Stimulated activated CD8-positive, alpha-beta memory T cell treated with anti-CD3 and anti-CD28 coated beads, Interleukin-2, amount 100 ng/mL, for 48 hours (primary cell): ENCODE measurements at places on chromosomes 5 and 9.

GRCh38 chr5:103475629-103476240, 86.9 kb downstream of the NUDT12 start:
- DNase-seq, result no peak

DNA sequence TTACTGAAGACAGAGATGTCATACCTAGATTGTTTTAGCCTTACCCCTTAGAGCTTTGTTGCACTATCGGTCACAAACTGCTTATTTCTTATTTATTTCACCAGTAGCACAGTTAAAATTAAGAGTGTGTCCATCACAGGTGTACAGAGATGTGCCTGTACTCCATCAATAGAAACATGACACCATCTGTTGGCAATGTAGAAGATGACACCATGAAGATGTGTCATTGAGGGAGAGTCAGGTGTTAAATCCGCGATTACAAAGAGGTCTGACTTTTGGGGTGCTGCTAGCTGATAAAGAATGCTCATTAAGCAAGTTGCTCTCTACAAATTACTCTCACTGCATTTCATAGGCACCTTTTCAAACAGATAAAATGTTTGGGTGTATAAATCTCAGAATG, 164.4 kb downstream of the SMARCA2 start:
- DNase-seq, result no peak

- DNase-seq, result no peak
These were observed 15.5 kb downstream of the SLC44A1 start for GRCh38 chr9:105259731-105260612.

DNA sequence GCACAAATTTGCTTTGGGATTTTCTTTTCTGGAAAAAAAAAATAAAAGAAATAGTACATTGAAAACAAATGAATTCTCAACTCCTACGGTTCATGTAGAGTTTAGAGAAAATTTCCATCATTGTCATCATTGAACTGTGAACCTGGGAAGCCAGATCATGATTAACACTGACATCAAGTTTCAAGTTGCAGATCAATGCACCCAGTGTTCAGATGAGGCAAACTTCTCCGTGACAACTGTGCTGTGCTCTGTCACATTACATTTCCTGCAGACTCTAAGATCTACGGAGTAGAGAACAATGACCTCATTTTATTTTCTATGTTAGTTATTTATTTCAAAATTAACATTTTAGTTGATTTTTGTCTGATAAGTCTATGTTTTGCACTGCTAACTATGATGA, 99.7 kb downstream of the MAP1B start:
- no peak for DNase-seq

DNA sequence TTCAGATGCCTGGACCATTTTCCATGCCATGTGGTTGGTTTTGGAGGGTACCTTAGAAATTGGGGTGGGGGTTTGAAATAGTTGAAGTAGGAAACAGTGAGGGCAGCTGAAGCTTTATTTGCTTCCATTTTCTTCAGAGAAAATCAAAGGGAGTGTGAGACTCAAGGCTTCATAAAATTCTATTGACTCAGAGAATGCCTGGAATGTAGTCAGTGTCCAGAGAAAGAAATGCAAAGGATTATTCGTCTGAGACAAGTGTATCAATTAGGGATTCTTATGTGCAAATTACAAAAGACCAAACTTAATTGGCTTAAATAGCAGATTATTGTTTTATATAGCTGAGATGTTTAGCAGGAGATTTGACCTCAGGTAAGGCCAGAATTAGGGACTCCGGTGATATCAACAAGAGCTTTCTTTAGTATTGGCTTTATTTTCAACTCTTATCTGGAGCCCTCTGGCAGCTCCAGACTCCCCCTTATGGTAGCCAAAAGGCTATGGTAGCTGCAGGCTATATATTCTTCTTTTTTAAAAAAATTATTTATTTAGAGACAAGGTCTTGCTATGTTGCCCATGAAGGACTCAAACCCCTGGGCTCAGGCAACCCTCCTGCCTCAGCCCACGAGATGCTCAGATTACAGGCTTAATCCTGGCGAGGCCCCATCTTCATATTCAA, 38.9 kb downstream of the PTTG1 start:
- no peak for DNase-seq

GRCh38 chr9:86285261-86285660, 2.9 kb upstream of the ISCA1 start:
- DNase-seq, result no peak

DNA sequence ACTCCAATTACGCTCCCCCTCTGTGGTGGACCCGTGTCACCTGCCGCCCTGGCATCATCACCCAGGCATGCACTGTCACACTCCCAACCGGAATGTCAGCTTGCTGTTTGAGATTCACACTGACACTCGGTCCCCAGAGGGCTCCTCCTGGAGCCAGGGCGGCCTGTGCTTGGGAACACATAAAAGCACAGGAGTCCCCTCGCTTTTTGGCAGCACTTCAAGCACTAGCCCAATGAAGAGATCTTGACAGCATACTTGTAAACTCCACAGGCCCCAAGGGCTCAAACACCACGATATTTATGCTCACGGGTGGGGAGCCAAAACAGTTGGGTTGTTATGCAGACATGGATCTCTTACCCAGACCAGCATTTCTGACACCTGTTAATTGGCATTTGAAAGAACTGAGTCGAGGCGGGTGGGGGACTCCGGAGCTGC, 90.8 kb upstream of the EGFLAM start:
- DNase-seq, result no peak

DNA sequence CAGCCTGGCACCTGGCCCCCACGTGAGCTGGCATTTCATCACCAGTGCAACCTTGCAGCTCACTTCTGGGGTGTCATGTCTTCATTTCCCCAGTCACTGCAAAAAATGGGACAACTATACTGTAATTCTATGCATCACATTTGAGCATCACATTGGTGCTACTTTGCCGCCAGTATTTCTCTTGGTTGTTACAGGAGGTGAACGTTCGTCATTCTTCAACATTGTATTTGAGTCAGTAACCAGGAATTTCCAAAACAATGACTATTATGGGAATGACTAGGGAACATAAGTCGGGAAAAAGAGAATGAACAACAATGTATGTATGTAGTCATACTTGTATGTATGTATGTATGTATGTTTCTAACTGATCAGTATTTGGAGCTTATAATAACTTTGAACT, 1278.0 kb downstream of the EFNA5 start:
- DNase-seq, result no peak

- no peak for DNase-seq
These were observed 121.5 kb downstream of the MAST4 start for GRCh38 chr5:66717455-66718373.

DNA sequence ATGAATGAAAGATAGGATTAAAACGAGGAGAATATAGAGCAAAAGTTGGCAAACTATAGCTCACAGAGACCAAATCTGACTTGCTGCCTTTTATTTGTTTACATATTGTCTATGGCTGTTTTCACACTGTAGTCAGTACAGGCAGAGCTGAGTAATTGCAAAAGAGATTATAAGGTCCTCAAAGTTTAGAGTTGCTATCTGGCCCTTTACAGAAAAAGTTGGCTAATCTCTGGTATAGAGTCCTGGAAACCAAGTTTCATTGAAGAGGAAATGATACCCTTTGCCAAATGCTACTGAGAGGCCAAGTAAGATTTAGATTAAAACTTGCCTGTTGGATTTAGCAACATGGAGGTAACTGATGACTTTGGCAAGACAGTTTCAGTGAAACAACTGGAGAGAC, 36.0 kb downstream of the LYRM7 start:
- no peak for DNase-seq

- no peak for DNase-seq
These were observed 92.6 kb upstream of the GAS1 start for GRCh38 chr9:87039809-87040392.

DNA sequence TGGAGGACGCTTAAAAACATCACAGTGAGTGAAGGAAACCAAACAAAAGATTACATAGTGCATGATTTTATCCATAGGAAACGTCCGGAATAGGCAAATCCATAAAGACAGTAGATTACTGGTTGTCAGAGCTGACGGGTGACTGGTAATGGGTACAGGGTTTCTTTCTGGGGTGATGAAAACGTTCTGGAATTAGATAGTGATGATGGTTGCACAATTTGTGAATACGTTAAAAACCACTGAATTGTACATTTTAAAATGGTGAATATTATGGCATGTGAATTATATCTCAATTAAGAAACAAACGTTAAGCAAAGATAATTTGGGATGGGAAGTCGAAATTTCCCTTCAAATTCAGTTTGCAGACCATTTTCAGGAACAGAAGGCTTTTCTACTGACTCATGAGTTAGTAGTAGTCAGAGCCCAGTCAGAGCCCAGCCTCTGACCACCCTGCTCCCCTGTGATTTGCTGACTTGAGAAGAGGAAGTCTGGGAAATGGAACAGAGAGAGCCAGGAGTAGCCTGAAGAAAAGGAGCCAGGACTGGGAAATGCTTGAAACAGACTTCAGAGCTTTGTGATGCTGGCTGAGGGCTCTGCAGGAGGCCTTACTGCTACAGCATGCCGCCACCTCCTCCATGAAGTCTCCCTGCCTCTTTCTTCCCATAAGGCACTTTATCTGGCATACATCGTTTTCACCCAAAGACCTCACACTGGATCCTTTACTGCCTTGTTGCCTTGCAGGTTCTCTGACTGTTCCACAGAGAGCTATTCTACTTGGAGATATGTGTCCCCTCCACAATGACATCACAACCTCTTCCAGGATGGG, 46.4 kb upstream of the CTNNA1 start:
- no peak for DNase-seq

GRCh38 chr5:59178071-59178470, 595.2 kb downstream of the RAB3C start:
- no peak for DNase-seq

- DNase-seq, result no peak
These were observed 12.5 kb downstream of the WDR70 start for GRCh38 chr5:37391591-37391990.

GRCh38 chr9:477193-477592, 262.5 kb downstream of the DOCK8 start:
- no peak for DNase-seq

DNA sequence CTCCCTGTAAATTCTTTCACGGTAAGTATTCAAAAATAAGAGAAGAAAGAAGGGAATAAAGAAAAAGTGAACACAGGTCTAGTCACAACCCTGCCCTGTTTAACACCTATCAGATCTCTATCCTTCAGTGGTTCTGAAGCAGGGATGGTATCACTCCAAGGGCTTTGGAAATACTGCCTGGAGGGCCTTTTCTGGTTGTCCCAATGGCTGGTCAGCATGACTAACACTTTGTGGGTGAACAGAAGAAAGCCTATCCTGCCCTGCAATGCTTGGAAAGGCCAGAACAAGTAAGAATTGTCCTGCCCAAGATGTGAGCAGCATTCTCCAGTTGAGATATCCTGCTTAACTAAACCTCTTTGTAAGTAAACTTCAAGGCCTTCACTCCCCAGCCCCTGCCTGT, 124.9 kb downstream of the TMEM167A start:
- no peak for DNase-seq

DNA sequence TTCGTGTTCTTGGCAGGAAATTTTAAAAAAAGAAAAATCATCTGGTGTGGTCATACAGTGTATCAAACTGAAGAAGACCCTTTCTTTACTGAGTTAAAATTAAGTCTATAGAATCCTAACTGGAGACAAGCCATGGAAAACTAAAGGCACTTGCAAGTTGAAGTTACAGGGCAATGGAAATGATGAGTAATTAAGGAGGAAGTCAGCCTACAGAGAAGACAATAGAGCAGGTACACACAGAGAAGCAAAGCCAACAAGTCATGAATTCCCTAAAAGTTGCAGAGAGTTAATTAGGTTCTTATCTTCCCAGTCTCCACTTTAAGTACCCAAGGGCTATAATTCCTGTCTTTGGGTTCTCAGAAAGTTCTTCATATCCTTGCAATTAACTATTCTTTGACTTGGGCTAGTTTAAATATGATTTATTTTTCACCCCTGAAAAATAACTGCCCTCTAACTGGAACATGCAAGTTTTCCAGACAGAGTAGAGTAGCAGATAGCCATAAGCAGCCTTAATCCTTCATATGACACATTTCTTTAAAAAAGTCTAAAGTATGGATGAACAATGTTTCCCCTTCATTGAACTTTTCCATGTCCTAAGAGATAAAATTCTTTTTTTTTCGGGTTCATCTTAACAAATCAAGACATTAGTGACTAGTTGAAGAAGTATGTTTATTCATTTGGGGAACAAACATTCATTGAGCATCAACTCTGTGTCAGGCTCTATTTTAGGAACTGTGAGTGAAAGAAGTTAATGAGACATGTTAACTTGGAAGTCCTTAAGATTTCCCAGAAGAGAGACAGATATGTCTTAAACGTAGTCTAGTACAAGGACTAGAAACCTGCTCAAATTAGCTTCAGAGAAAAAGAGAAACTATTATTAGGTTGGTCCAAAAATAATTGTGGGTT, 5.2 kb upstream of the ITGA2 start:
- no peak for DNase-seq

DNA sequence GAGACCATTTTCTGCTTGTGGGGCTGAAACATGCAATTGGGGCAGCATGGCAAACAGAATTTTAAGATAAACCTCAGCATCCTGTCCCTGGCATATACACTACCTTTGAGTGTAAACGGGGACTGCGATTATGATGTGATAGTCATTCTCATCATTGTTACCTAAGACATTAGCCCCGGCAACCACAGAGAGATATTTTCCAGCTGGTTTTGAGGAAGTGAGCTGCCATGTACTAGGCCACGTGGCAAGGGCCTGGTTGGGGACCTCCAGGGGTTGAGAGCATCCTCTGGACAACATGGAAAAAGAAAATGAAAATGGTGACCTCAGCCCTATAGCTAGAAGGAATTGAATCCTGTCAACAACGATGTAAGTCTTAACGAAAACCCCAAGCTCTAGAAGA, 623.6 kb upstream of the CDH18 start:
- no peak for DNase-seq

DNA sequence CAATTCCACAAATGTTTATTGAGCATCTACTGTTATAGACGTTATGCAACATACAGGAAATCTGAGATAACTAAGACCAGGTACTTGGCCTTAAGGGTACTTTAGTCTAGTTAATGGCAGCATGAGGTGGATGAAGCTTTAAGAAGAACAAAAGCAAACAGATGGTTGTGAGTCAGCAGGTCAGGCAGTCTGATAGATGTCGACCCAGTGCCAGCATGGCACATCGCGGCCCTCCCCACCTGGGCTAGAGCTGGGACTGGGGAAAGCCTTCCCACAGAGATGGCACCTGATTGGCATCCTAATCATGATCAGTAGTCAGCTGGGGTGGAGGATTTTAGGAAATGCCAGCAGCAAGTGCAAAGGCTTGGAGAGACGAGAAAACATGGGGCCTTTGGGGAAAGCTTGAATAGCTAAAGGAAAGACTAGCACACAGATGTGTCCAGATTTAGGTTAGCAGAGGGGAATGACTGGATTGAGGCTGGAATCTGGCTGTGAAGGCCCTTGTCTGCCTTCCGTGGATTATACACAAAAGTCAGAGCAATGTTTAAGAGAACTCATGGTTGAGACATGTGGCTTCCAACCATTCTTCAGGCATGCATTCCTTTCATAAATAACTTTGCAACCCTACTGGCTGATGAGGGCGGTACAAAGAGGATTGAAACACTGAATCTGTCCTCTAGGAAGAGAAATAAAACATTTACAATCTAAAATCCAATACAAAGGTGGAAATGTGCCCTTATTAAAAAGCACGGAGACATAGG, 395.4 kb upstream of the WWC1 start:
- DNase-seq, result no peak

- DNase-seq, result no peak
These were observed 1.5 kb downstream of the RMRP start for GRCh38 chr9:35656348-35656747.
